ENCODE measurements at places on chromosomes 7 and 10.

- no peak for DNase-seq
Observed at GRCh38 chr10:125125951-125126735, 34.2 kb downstream of the CTBP2 start.

DNA sequence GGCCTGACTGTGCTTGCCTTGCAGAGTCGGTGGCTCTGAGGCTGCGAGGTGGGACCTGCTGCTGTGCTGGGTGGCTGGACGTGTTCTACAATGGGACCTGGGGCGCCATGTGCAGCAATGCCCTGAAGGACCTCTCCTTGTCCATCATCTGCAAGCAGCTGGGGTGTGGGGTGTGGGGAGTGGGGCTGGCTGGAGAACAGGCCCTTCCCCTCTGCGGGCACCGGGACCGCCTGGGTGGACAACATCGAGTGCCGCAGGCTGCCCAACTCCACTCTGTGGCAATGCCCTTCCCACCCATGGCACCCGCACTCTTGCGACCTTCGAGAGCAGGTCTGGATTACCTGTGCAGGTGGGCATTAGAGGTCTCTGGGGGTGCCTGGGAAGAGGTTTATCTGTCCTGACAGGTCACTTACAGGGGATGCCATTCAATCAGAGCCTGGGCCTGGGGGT lies 10.9 kb downstream of the SCART1 start:
- no peak for DNase-seq

DNA sequence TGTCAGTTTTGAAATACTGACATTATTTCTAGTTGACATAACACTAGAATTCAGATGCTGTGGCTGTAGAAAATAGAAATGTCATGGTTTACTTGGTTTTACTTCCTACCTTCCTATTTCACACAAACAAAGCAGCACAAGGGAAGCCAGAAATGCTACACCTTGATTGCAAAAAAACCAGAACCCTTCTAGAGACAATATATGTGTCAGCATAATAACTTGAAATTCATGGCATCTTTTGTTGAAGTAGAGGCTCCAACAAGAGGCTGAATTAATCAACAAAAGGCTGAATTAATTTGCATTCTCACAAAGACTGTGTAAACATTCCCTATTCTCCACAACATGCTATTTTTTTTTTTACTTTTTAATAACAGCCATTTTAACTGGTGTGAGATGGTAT lies 25.2 kb downstream of the ZNF117 start:
- no peak for DNase-seq

GRCh38 chr7:28729281-28729680 lies 228.8 kb downstream of the TRIL start:
- DNase-seq: no peak

DNA sequence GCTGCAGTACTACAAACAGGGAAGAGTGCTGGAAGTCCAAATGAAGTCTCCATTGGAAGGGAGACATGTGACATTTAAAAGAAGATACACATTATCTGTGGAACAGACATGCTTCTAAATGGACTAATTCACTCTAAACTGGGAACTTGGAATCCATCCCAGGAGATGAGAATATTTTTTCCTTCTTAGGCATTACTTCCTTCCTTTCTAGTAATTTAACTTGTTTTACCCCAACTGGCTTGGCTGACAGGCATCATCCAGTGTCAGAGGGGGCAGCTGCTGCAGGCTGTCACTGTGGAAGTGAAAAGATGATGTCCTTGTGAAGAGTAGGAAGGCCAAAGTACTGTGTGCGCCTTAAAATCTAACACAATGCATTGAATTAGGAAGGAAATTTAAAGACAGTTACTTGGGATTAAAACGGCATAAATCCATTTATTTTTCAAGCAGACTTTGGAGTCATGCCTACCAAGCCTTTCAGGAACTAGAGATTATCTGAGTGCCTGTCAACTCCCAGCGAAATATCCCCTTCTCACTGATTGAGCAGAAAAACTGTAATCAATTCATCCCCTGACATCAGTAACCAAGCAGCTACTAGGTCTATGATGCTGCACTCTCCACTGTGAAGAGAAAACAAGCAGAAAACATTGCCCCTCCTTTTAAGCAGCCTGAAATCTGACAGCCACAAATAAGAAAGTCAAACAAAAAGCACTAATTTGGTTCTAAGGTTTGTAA lies 161.2 kb downstream of the DGKI start:
- no peak for DNase-seq

- DNase-seq: no peak
Observed at GRCh38 chr10:978826-979421, 9.3 kb upstream of the GTPBP4 start.

GRCh38 chr7:146960773-146961391 lies 844.3 kb downstream of the CNTNAP2 start:
- DNase-seq: no peak

GRCh38 chr7:159169391-159169790 lies 24.7 kb upstream of the VIPR2 start:
- DNase-seq: no peak

- DNase-seq: no peak
Observed at GRCh38 chr7:2520131-2520760, 672 bp downstream of the LFNG start.

DNA sequence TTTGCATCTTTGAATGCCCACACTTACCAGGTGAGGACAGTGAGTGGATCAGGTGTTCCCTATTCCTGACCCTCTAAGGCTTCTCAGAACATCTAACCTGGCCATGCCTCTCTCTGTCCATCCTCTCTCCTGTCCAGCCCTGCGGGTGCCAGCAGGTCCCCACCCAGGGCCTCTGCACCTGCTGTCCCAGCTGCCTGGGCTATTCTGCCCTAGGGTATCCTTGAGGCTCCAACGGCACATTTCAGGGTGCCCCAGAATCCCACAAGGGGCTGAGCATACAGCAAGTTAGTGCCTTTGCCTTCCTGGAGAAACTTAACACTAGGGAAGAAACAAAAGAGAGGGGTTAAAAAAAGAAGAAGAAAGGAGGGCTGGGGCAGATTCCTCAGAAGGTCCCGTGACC lies 107.4 kb downstream of the UNCX start:
- no peak for DNase-seq

DNA sequence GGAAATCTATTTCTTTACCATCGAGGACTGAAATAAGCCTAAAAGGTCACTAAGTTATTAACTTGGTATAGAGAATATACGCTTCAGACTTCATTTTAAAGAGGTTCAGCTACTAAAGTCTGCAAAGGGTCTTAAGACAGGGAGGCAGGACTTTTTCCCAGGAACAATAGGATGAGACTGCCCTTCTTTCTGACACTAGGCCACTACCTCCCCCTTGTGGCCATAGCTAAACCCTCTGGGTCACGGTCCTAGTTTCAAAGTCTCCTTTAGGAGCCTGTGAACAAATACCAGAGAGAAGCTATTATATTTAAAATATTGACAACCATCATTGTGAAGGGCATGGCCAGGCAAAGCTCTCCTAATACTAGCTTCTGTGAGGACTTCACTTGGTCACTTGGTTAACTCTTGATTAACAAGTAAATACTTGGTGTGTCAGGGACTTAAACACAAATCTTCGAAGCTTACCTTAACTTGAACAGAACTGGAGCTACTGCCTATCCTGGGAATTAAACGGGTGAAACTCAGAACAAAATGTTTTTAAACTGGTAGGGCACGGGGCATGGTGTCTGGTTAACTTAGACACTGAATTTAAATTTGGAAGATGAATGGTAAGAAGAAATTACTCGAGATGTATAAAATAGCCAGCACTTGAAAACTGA lies 75.6 kb downstream of the CCDC6 start:
- DNase-seq: no peak

GRCh38 chr10:98373260-98374040 lies 41.5 kb downstream of the PYROXD2 start:
- DNase-seq: no peak

GRCh38 chr7:29288181-29289091 lies 93.9 kb downstream of the CHN2 start:
- no peak for DNase-seq

DNA sequence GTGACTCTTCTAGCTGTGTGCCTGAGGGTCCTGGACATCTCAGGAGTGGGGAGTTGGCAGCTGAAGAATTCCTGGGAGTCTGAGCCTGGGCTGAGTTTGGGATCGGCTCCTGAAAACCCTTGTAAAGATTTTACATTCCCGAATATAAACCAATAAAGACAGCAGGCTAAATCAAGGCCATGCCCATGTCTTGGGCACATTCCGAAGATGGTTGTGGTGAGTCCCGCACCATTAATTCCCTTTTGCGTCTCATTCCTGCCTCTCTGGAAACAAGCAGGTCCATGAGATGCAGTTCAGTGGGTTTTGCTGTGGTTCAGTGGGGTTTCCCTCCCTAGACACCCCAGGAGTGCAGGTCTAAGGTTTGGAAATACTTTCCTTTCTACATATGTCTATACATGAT lies 90.9 kb downstream of the COL26A1 start:
- no peak for DNase-seq

DNA sequence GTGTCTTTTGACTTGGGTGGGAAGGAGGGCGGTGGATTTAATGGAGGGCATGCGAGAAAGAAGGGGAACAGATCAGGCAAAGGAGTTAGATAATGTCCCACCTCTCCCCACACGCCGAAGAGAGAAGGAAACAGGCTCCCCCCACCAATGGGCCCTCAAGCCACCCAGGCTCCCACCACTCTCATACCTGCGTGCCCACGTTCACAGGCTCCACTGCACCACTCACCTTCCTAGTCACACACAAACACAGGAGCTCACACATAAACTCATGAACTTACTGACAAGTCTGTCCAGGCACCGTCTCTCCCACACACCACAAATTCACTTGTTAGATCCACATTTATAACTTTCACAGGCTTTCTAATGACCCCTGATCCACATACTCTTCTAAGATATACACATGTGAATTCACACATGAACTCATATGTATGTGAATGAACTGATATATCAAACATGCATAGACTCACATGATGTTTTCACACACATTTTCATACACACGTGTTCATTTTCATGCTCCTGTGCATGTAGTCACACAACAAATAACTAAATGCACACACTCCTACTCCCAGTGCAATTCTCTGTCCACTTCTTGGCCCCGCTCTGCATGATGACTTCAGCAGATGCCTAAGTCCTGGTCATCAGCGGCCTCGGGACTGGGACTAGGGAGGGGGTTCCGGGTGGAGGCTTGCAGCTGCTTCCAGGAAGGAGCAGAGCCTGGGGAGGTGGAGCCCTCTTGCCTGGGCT lies 1.5 kb downstream of the LZTS2 start:
- no peak for DNase-seq

- DNase-seq: no peak
Observed at GRCh38 chr10:95208702-95209391, 14.8 kb downstream of the ACSM6 start.

- DNase-seq: no peak
Observed at GRCh38 chr7:47536661-47537611, 45.0 kb downstream of the TNS3 start.

- DNase-seq: no peak
Observed at GRCh38 chr7:97580205-97580604, 151.7 kb upstream of the TAC1 start.

DNA sequence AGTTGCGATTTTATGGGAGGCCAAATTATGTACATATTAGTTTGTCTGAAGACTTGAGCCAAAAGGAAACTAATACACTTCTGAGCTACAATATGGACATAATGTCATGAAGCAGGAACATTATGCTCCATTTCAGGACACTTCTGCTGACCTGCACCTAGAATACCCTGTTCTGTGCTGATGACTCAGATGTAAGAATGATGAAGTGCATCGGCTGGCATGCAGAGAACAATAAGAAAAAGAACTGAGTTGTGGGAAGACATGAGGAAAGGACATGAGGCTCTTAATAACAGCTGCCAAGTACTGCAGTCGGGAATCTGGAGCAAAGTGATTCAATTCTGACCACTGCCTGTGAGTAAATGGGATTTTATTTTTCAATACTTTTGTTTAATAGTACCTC lies 192.9 kb upstream of the VSTM2A start:
- DNase-seq: no peak

GRCh38 chr10:126803394-126803793 lies 101.8 kb upstream of the DOCK1 start:
- no peak for DNase-seq

- DNase-seq: no peak
Observed at GRCh38 chr7:133794479-133794878, 332.7 kb upstream of the LRGUK start.

- DNase-seq: no peak
Observed at GRCh38 chr10:34206078-34206934, 608.8 kb downstream of the PARD3 start.

GRCh38 chr10:70426823-70427222 lies 14.7 kb downstream of the NODAL start:
- no peak for DNase-seq

GRCh38 chr10:3323865-3324498 lies 151.4 kb upstream of the PITRM1 start:
- DNase-seq: no peak

DNA sequence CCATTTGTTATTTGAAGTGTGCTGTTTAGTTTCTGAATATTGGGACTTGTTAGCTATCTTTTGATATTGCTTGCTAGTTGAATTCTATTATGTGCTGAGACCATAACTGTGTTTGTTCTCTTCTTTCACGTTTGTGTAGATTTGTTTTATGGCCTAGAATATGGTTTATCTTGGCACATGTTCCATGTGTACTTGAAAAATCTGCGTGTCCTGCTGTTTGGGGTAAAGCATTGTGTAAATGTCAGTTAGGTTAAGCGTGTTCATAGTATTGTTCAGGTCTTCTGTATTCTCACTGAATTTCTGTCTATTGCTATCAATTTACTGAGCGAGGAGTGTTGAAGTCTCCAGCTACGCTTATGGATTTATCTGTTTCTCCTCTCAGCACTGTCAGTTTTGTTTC lies 19.4 kb downstream of the MMP21 start:
- DNase-seq: no peak

DNA sequence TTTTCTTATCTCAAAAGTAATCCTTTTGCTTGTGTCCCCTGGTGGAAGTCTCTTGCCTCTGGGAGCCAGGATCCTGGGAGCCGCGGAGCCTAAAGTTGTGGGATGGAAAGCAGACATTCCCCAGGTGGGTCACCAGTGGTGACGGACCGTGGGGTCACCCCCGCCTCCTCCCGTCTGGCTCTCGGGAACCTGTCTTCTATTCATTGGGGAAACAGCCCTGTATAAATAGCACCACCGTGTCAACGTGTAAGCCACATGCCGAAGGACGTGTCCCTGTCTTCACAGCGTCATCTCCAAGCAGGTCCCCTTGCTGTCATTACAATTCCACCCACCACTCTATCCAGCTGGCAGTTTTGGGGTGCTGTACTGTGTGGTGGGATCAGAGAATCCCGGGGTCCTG lies 87.5 kb downstream of the ELFN1 start:
- no peak for DNase-seq

DNA sequence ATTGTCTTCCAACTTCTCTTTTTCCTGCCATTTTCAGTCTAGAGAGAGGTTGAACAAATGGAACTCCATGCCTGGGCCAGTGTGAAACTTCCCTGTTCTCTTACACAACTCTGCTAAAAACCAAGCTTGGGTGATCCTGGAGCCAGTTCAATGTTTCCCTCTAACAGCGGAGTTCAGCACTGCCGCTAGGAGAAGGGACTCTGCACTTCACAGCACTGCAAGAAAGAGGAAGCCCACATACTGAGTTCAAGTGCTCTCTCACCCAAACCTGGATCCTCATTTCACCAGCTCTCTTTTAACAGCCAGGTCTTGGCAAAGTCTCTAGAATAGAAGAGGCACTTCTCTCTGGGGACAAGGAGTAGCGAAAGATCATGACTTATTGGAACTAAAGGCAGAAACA lies 18.8 kb downstream of the FOXI2 start:
- DNase-seq: no peak

All from stimulated activated CD8-positive, alpha-beta memory T cell treated with anti-CD3 and anti-CD28 coated beads, Interleukin-4, amount 100 ng/mL, for 1 hour (primary cell).